Central memory CD4-positive, alpha-beta T cell (primary cell): ENCODE measurements at places on chromosomes 2 and 18.

DNA sequence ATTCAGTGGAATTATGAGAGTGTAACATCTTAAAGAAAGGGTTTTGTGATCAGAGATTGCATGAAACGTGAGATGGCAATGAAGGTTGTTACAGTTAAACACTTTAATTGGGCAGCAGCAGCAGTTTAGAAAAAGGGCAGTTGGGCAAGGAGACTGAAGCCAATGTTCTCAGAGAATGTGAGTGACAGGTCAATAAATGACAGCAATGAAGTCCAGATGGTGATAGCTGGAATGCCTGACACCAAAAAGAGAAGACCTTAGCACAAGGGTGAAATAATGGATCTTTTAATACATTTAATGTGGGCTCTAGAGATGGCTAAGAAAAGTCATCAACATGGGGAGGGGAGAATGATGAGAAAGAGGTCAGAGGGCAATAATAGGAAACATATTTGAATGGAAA is 89.4 kb upstream of the CDH7 start:
- DNase-seq, result no peak

DNA sequence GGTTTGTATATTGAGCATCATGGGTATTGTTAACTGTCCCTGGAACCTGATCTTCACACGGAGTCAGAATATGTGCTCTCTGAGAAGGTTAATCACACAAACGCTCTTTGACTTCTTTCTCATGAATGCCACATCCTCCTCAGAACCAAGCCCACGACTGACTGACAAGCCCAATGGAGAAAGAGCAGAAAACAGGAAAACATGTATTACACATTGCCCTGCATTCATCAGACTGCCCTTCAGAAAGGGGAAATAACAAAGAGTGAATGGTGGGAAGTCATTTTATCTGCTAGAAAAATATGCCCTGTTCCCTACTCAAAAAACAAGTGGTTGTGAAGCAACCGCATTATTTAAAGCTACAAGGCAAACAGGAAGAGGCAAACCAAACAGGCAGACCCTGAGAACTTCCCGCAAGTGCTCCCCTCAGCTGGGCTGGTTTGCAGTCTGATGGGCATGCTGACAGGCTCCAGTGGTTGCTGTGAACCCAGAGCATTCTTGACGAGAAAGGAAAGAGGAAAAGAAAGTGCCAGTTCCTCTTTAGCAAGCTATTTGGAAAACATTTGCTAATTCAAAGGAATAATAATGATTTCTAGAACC is 172.9 kb upstream of the SETBP1 start:
- DNase-seq, result no peak

GRCh38 chr2:110115291-110116032 is at the start of gene MALL:
MALL (minus strand) TSS chr2:110115822; CDS start chr2:110115792, 30 bp downstream.
- DNase-seq, result no peak

DNA sequence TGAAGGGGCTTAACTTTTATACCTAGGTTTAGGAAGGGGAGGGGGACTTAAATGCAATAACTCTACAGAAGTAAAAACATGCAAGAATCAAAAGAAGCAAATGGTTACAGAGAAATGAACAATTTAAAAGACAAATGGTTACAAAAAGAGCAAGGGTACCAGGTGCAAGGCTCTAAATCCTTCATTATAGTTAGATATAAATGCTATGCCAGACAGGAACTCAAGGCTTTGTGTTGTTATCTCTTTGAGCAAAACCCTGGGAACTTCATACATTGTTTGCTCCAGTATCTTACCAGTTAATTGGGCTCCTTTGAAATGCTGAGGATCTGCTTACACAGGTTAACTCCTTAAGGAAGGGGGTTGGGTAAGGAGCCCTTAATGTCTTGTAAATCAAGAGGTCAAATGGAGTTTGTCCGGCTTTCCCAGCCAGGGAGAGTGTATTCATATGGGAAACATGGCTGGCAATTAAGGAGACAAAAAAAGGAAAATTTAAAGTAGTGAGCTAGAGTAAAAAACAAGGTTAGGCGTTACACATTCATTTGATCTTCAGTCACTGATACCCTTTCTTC is 347.5 kb downstream of the CELF4 start:
- DNase-seq, result no peak

GRCh38 chr18:76395609-76396008 is 99.4 kb downstream of the ZNF516 start:
- no peak for DNase-seq

DNA sequence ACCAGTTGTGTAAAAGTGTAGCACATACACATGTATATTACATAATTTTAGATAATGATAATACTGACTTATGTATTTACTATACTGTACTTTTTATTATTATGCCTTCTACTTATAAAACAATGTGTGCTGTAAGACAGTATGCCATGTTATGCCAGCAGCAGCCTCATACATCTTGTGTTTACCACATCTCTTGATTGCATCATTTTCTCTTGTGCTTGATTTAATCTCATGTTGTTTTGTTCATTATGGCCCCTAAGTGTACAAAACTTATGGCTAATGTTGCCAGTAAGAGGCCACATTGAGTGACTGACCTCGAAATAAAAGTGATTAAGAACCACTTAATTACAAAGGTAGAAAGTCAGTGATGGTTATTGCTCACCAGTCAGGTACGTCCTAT is 128.0 kb upstream of the SP5 start:
- DNase-seq, result no peak

DNA sequence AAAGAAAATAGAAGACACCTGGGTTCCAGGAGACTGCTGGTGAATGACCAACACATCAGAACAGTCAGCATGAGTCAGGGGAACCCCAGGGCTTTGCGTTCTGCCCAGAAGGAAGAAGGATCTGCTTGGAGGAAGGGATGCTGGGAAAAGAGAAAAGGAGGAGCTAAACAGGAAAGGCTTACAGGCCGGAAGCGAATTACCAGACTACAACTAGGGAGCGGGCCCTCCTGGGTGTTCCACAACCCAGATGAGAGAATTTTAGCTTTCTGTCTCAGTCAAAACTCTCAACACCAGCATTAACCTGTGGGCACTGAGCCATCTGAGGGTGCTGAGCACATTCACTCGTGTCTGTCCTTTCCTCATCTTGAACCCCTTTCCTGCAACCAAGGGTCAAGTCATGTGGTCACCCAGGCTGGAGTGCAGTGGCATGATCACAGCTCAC is 19.2 kb downstream of the CDC42EP3 start:
- DNase-seq, result no peak

- no peak for DNase-seq
Observed at GRCh38 chr18:21313576-21313975, 71.5 kb downstream of the GREB1L start.

- DNase-seq, result no peak
Observed at GRCh38 chr2:46563186-46563585, 83.8 kb downstream of the TMEM247 start.

DNA sequence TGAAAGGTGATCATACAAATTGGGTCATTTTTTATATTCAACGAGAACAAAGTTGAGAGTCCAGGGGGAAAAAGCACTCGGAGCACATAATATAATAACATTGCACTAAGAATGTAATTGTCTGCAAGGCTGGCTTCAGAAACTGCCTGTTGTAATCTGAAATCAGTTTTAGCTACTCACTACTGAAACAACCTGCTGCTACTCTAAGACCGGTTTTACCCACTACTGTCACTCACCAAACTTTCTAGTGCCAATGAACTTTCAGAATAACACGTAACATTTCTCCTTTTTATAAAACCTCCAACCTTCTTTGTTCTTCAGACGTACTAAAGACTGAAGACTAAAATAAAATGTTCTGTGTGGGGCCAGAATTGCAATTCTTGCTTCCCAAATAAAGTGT is 11.5 kb upstream of the CYB5A start:
- no peak for DNase-seq
